ENCODE measurements at places on chromosomes 5 and 9.

- no peak for DNase-seq
Measured at GRCh38 chr9:23581931-23582330, 244.1 kb downstream of the ELAVL2 start.

GRCh38 chr5:72630081-72630480 lies 122.9 kb upstream of the ZNF366 start:
- no peak for DNase-seq

GRCh38 chr5:71732011-71732410 lies 12.9 kb downstream of the CARTPT start:
- DNase-seq, result no peak

DNA sequence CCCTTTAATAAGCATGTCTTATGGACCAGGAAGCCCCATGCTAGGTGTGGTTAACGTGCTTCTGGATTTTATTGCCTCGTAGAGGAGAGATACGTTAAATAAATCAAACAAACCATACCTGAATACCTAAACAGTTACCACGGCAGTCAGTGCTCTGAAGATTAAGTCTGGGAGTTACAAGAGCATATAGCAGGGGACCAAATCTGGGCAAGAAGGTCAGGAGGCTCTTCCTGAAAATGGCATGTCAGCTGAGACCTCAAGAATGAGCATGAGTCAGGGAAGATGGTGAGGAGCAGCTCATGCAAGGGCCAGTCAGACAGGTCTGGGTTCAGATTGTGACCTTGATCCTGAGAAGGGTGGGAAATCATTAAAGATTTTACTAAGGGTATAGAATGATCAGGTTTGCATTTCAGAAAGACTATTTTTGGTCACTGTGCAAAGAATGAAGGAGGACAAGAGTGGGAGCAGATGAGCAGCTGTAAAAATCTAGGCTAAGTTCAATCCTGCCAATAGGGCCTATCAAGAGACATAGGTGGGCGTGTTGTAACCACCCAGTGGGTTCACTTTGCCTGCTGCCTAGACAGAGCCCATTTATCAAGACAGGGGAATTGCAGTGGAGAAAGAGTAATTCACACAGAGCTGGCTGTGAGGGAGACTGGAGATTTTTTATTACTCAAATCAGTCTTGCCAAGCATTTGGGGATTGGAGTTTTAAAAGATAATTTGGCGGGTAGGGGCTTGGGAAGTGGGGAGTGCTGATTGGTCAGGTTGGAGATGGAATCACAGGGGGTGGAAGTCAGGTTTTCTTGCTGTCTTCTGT lies 4.8 kb upstream of the ZNF366 start:
- no peak for DNase-seq

DNA sequence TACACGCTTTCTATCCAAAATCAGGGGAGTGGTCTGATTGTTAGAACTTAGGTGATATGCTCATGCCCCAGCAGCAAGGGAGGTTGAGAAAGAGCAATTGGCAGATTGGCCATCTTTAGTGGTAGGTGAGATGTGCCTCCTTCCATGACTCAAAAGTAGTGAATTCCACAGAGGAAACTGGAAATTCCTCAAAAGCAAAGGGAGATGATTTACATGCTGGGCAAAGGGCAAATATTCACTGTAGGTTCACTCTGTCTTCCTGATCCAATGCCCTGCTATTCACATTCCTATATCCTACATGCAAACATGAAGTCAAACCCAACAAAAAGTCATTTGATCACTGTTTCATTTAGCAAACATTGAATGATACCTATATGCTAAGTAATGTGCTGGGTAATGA lies 130.1 kb upstream of the ZNF608 start:
- DNase-seq, result no peak

DNA sequence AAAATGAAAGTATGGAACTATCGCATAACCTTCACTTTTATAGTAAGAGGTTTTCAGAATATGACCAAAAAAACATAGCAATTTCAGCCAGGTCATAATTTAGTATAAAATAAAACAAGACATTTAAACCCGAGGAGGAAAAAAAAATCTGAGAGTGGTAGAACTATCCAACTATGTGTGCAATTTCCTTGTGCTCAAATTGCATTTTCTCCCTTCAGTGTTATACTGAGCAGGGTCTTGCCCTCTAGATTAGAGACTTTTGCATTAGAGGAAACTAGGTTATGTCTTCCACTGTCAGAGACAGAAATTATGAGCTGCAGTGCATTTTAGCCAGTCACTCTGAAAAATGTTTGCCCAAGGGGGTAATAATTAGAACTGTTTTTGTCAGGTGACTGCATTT lies 330.6 kb downstream of the NR2F1-AS1 start:
- DNase-seq, result no peak

DNA sequence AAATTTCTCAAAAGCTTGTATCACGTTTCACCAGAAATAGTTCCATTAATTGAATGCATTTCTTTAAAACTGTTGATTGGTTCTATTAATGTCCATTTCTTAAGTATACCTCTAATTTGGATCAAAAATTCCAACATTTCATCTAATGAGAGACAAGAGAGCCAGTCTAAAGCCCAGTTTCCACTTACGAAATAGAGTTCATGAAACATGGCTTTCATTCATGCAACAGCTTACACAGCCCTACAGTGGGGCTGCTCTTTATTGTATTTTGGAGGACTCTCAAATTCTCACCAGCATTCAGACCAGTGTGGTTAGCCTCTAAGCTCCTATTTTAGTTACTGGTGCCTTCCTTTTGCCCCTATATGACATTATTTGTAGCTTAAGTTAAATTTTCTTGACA lies 566.9 kb upstream of the RGMB start:
- no peak for DNase-seq

GRCh38 chr9:122402403-122402871 lies 31.6 kb downstream of the PTGS1 start:
- no peak for DNase-seq

- DNase-seq, result no peak
Measured at GRCh38 chr5:104739503-104739902, 1176.9 kb upstream of the NUDT12 start.

DNA sequence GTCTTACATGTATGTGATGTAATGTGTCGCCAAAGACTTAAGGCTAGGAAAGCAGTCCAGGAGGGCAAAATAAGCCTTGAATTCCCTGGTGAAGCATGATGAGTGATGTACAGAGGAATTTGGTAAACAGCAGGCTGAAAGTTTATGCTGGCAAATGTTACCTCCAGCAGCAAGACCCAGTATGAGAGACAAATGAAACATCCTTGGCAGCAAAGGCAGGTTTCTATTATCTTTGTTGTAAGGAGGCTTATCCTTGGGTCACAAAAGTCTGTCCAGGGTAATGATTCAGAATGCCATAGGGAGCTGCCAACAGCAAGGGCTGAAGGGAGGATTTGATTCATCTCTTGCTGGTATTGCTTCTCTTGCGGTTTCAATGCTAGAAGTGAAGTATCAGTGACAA lies 75.9 kb upstream of the HTR4 start:
- no peak for DNase-seq

DNA sequence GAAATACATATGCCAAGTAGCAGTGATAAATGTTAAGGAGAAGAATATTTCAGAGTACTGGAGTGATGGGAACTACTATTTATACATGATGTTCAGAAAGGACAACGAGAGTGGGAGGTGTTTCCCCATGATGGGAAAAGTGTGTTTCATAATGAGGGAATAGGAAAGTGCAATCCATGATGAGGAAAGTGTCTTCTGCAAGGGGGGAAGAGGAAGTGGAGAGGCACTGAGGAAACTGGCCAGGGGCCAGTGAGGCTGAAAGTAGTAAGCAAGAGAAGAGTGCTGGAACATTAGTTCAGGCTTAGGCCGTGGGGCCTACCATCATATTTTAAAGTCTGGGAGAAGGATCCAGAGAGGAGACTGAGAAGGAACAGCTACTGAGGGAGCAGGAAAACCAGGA lies 327.2 kb downstream of the SLF1 start:
- DNase-seq, result no peak

- no peak for DNase-seq
Measured at GRCh38 chr5:135453613-135454012, 1.5 kb upstream of the TIFAB start.

GRCh38 chr5:135944967-135945560 lies 9.7 kb downstream of the LECT2 start:
- DNase-seq, result peak; percentile 23

DNA sequence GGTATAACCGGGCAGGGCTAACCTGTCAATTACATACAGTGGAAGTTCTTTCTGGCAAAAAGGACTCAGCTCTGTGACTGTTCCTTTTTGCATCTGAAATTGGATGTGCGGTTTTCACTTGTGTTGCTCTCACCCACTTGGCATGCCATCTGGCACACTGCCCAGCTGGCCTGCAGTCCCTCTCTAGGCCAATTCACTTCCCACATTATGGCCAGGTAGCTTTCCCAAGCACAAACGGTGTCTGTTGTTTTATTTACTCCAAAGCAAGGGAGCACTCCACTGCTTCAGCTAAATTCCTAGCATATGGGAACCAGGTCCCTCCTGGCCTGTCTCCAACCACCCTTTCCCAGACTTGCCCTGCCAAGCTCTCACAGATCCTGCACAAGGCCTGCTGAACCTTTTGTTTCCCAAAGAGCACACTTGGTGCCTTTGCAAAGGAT lies 132.5 kb downstream of the SEMA6A start:
- no peak for DNase-seq

DNA sequence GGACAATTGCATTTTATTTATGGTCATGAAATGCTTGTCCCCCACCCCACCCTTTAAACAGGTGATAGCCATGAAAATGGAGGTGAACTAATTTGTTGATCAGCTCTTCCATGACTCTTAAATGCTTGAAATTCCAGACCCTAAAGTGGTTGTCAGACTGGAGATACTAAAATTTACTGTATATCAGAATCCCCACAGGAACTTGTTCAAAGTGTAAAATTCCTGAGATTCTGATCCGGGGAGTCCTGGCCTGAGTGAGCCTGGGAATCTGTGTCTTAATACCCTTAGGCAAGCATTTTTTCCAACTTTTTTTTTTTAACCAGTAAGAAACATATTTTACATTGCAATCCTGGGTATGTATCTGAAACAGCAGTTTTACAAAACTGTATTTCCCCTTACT lies 4.7 kb downstream of the SKP2 start:
- no peak for DNase-seq

- no peak for DNase-seq
Measured at GRCh38 chr9:108579757-108580439, 275.9 kb downstream of the ACTL7B start.

DNA sequence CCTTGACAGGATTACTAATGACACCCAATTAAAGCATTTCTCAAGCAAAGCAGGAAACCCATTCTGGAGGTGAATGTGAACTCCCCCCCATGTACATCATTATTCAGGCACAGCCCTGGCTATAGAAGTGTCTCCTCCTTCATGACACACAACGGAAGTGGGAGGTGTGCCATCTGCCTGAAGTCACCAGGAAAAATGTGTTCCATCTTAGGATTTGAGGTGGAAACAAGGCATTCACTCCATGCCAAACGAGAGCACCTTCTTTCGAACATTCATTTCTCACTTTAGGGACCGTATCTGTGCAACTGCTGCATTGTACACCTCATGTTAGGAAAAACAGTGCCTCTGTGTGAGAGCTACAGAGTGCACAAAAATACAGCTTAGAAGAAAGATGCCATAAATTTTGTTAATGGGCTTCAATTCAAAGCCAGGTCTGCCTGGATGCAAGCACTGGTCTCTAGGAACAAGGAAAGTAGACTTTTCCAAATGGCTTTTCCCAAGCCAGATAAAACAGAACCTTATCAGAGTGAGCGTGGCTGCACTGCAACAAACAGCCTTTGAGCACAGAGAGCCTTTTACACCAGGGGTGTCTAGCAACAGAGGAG lies 19.4 kb downstream of the GOLM1 start:
- no peak for DNase-seq

- DNase-seq, result no peak
Measured at GRCh38 chr5:139188558-139189270, 9.5 kb downstream of the SIL1 start.

DNA sequence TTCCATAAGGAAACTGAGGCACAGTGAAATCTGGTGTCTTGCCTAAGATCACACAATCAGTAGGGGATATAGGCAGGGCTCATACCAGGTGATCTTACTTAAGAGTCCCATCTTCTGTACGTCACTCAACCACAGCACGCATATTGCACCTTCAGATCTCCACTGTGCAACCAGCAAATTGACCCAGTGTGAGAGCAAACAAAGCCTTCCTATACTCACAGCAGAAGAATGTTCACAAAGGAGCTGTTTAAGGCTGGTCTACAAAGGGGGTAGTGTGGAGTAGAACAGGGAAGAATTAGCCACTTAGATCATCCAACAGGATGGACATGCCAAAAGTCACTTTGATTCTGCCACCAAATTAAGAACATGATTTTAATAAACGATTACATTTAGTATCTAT lies 305.9 kb downstream of the SLIT3 start:
- DNase-seq, result no peak

DNA sequence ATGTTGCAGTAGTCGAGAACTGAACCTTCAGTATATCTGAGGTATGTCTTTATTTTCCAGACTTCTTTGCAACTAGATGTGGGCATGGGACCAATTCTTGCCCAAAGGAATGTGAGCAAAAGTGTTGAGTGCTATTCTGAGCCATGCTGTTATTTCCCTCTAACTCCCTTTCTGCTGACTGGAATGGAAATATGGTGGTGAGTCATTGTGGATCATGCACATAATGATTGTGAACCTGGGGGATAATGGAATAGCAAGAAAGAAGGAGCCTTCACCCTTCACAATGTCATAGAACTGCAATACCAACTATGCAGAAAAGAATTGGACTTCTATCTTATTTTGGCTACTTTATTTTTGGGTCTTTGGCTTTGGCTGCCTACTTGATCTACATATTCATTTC lies 10.3 kb upstream of the DOCK2 start:
- DNase-seq, result no peak

DNA sequence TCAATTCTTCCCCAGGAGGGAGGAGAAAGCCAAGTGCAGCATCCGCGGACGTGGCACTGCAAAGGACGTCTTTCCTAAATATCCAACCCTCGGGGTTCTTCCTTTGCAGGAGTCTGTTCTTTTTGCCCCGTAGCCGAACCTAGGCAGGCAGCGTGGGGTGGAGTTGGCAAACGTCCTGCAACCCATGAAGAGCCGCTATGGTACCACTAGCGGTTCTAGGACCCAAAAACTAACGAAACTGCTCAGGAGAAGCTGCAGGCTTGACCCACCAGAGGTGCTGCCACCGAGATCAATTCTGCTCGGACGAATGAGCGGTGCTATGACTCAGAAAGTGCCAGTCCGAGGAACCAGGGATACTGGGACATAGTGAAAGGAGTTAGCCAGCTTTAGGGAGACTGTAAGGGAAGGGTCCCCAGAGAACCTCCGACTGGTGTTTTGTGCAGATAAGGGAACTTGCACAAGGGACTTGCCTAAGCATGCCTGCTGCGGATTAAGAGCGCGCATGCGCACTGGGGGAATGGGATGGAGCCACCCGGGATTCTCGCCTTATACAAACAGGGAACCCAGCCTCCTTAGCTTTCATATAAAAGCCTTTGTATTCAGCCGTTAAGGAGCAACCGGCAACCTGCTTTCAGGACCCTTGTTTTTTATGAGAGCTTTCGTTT lies 32.7 kb downstream of the ANXA2R start:
- DNase-seq, result peak; percentile 91

GRCh38 chr5:7745882-7746610 lies 104.9 kb downstream of the CFAP90 start:
- peak; percentile 43 for DNase-seq

GRCh38 chr5:78542321-78542840 lies 106.2 kb downstream of the LHFPL2 start:
- DNase-seq, result no peak
